Stimulated activated CD8-positive, alpha-beta memory T cell treated with anti-CD3 and anti-CD28 coated beads, Interleukin-4, amount 100 ng/mL, for 24 hours (primary cell): ENCODE measurements at places on chromosomes 4 and X.

DNA sequence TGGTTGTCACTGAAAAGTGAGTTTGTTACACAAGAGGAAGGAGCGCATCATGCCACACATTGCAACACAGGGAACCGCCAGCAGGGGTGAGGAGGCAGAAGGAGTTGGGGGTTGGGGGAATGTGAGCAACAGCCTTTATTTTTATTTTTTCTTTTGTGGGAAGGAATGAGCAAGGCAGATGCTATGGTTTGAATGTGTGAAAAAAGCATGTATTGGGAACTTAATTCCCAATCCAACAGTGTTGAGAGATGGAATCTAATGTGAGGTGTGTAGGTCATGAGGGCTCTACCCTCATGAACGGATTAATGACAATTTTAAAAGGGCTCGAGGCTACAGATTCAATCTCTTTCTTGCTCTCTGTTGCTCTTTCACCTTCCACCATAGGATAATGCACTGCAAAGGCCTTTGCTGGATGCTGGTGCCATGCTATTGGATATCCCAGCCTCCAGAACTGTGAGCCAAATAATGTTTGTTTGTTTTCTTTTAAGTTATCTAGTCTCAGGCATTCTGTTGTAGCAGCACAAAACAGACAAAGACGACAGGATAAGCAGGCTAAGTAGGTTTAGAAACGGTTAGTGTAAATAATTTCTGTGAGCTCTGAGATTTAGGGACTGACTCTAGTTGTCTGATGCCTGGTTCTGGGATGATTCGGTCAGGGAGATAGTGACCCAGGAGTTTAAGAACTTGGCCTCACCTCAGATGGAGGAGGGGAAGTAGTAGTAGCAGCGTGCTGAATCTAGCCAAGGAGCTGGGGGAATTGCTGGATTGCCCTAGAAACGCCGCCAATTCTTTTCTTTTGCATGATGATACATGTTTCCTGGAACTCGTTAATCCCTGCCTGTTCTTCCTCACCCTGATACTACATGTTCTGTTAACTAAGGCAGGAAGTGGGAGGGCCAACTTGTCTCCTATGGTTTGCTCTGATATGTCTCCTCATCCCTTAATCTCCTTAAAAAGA is 156.6 kb upstream of the CTSO start:
- no peak for DNase-seq

DNA sequence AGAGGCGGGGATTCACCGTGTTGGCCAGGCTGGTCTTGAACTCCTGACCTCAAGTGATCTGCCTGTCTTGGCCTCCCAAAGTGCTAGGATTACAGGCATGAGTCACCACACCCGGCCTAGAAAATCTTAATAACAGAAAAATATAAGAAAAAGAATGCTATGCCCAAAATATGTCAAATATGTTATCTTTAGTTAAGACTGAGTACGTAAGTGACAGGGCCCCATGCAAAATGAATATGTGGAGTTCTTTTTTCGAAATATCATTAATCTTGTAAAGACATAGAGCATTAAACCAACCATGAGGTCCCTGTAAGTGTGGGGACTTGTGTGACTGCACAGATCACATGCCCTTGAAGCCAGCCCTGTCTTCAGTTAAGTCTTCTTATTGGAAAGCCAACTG is 8.9 kb upstream of the ZNF518B start:
- DNase-seq: no peak

- DNase-seq: no peak
These were observed 51.2 kb downstream of the CXorf49B start for GRCh38 chrX:71814123-71814912.

GRCh38 chr4:26938516-26938915 is 77.9 kb downstream of the STIM2 start:
- DNase-seq: no peak

DNA sequence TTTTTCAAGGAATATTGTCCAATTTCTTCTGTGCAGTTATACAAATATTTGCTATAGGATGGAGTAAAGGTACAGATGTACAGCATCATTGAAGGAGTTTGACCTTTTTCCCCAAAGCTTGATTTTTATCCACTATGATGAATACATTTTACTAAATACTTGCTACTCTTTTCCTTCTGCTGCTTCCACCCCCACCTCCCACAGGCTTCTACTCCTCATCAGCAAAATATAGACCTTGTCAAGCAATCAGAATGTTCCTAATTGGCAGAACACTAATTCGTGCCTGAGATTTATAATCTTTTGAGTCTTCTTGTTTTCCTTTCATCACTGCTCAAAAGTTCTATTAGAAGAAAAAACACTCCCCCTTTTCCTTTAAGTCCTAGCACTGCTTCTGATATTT is 3.8 kb upstream of the THAP9 start:
- DNase-seq: no peak

GRCh38 chrX:129019412-129019811 is 503.9 kb downstream of the SMARCA1 start:
- no peak for DNase-seq

DNA sequence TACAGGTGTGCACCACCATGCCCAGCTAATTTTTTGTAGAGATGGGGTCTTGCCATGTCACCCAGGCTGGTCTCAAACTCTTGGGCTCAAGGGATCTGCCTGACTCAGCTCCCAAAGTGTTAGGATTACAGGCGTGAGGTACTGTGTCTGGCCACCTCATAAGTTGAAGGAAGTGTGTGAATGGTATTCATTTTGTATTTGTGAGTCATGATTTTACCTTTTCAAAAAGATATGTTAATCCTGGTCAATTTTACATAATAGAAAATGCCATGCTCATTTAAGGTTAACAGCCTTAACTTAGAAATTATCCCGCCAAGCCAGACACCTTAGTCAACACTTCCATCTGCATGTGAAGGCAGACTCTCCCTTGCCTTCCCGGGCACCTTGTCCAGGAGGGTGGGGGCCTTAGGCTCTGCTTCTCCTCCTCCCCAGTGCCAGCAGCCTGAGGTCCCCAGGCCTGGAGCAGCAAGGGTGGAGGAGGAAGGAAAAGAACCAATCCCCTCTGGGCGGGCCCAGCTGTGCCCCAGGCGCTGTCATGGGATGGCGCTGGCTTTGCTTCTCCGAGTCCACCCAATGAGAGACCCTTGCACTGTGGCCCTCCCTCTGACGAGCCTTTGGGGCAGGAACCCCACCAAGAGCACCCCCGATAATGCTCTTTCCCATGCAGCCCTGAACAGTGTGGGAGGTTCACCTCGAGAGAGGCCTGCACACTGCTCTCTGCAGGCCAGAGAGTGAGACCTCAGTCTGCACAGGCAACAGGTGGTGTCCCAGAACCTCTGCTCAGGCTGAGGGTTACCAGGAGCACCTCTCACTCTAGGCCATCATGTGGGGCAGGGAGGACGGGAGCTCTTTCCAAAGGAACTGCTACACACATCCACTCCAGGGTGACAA is 37.3 kb downstream of the RNF212 start:
- DNase-seq: no peak

- DNase-seq: no peak
These were observed 136.5 kb downstream of the RNF150 start for GRCh38 chr4:140996766-140997165.

GRCh38 chrX:136712650-136713310 is 64.8 kb downstream of the CD40LG start:
- no peak for DNase-seq

DNA sequence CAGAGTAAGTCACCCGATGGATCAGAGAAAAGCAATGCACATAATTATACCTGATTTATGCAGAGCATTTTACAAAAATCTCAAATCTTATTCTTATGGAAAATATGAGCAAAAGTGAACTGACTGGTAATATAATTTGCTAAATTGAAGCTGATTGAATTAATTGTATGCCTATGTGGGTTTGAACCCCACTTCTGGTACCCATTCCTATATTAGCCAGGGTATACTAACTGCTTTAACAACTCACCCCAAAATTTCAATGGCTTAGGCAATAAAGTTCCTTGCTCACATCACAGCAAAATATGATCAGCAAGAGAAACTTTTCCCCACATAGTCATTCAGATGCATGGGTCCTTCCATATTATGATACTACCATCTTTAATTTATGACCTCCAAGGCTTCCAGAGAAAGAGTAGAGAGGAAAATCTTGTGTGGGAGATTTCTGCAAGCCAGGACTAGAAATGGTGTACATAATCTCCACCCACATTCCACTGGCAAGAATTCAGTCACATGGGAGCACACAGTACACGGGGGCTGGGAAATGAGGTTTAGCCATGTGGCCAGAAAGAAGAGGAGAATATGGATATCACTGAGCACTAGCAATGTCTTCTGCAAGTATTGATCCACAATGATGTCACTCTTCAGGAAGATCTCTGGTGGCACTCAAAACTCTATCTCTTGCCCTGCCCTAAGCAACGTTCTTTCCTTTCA is 640.7 kb downstream of the BCOR start:
- no peak for DNase-seq

- DNase-seq: no peak
These were observed 31.7 kb upstream of the MSANTD1 start for GRCh38 chr4:3217266-3217665.

DNA sequence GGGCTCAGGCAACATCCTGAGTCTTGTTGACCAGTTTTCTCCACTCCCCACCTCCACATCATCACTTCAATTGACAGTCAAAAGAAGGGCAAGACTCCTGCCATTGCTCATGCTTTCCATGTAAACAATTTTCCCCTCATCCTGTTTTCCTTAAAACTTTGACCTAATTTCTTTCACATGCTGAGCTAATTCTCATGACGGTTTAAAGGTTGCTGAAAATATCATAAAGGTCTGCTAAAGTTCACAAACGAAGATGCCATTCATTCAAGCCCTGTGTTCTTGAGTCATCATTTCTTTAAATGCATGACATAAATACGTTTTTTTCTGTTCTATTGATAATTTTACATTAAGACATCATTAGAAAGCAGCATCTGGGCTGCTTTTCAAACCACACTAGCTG is 353.9 kb downstream of the NKX6-1 start:
- no peak for DNase-seq

DNA sequence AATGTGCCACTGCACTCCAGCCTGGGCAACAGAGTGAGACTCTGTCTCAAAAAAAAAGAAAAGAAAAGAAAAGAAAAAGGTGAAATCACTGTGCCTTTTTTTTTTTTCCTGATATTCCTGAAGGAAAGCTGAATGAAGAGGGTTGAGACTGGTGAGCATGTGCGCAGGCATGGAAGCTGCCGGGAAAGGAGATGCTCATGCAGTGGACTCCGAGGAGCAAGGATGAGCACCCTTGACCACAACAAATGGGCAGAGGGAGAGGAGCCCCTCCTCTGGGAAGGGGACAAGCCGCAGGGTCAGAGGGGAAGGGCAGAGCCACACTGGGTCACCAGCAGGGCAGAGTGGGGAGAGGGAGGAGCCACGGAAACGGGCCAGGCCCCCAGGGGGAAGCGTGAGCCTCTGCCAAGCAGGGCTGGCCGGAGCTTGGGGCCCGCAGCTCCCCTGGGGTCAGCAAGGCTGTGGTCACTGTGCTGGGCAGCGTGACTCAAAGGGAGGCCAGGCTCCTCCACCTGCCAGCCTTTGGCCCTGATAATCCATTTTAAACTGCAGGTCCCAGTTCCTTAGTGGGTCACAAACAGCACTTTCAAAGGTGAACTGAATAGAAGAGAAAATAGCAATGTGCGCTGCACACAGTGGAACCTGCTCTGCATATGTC is 79.8 kb downstream of the NAT8L start:
- no peak for DNase-seq

- DNase-seq: no peak
These were observed 2.9 kb downstream of the SLC30A9 start for GRCh38 chr4:41992967-41993857.

- DNase-seq: no peak
These were observed 26.9 kb downstream of the UBA6 start for GRCh38 chr4:67674098-67674497.

DNA sequence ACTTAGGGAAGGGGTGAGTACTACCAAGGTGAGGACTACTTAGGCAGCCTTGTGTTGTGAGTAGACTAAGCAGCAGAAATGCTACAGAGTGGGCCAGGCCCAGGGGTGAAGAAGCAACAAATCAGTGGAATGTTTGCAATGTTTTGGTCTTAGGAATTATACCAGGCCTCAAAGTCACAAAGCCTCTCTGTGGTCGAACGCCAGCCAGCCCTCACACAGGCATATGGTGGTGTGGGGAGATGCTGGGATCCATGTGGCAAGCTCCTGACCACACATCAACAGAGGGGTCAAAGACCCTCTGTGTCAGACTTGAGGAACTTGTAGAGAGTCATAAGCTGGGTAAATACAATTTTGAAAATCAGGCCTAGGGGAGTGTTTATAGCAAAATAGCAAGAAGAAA is 153.8 kb upstream of the KLF3 start:
- no peak for DNase-seq

- no peak for DNase-seq
These were observed 128.2 kb upstream of the OTUD4 start for GRCh38 chr4:145308598-145308997.

DNA sequence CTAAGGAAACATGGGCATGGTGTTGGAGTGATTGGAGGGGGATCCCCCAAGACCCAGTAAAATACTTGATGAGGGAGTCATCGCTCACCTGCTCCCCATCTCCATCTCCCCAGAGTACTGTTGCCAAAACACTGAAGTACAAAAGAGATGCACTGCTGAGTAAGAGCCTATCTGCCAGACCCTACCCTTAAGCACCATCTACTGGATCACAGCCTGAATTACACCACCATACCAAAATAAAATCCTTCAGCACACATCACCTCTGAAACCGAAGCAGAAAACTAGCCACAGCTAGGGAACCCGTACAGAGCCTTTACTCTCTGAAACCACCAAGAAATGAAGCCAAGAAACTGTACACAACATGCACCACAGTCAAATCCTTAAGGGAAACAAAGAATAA is 466.3 kb upstream of the ACTRT1 start:
- no peak for DNase-seq

- no peak for DNase-seq
These were observed 274.4 kb downstream of the DCTD start for GRCh38 chr4:182642831-182643230.

DNA sequence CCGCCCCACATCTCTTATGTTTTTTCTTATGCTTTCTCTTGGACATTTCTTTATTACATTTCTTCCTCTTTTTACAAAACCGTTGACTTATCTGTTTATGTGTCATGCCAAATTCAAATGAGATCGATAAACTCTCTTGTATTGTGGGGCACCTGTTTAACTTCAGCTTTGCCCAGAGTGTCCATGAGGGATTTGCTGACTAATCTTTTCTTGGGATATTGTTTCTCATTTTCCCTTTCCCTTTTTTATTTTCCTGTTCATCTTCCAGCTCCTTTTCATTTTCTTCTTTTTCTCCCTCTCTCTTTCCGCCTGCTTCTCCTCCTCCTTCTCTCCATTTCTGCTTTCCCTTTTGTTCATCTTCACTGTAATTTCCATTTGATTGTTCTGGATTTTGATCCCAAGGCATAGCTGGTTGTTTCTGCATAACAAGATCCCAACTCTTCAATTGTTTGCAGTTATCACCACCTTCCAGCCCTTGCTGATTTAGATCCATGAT is 10.7 kb downstream of the TIMM8A start:
- no peak for DNase-seq
